KBM-7 (cell line): ENCODE measurements at places on chromosomes 4 and X.

GRCh38 chr4:32251126-32251525 lies 1531.0 kb downstream of the PCDH7 start:
- DNase-seq: no peak

- DNase-seq: no peak
Measured at GRCh38 chr4:16818005-16818404, 80.4 kb downstream of the LDB2 start.

GRCh38 chr4:154137320-154137905 lies 348.5 kb upstream of the SFRP2 start:
- DNase-seq: no peak

- DNase-seq: no peak
Measured at GRCh38 chrX:19824603-19825002, 62.8 kb downstream of the SH3KBP1 start.

DNA sequence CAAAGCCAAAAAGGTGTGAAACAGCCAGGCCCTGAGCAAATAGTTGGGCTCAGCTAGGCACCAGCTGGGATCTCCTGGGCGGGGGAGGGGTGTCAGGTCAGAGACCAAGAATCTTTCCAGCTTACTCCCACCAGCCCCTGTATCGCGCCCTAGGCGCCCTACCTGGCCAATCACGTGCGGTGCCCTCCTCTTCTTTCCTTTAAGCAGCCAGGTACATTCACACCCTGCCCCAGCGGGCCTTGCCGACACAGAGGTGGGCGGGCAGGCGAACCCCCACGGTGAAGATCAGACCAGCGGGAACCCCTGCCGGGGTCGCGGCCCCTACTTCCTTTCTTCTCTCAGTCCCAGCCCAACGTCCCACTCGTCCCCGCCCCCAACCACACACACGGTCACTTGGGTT lies 9.1 kb downstream of the ARHGAP36 start:
- no peak for DNase-seq

DNA sequence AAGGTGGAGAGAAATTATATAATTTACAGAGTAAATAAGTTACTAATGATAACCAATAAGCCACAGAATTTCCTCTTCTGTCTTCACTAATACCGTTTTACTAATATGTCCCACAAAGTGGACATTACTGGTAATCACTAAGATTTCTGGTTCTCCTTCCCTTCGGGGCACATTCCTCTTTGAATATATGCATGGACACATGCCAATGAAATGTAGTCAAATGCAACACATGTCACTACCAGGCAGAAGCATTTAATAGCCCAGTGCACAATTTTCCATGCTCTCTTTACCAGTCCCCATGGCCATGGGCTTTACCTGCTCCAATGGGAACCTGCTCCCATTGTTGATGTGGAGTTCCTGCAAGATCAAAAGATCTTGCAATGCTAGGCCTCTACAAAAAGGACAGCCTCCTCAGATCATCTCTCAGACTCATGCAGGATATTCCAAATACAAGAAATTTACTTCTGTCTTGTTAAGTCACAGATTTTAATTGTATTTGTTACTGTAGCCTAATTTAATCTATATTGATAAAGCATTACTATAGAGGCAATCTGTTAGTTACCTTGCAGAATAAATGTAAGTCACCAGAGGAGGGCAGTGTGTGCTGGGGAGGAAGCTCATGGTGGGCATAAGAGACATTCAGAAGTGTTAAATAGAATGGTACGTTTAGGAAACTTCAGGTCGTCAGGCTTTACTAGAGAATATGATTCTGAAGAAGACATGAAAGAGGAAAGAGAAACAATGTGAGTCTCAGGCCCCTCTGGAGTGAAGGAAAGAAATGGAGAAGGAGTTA lies 37.1 kb upstream of the INPP4B start:
- DNase-seq: peak; percentile 27

DNA sequence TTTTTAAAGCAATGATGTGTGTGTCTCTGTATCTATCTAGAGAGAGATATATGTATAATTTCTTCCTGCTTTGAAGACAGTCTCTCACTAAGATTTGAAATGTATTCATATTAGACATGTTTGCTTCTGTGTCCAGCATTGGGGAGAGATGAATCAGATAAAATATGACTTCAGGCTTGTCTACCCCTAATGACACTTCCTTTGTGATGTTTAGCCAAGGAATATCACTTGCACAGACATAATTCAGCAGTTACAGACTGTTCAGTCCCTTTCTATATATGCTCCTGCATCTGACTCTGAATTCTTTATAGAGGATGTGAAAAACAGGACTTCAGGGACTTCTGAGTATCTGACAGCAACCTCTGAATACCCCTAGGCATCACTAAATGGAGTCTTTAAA lies 158.4 kb downstream of the DCLK2 start:
- DNase-seq: no peak

DNA sequence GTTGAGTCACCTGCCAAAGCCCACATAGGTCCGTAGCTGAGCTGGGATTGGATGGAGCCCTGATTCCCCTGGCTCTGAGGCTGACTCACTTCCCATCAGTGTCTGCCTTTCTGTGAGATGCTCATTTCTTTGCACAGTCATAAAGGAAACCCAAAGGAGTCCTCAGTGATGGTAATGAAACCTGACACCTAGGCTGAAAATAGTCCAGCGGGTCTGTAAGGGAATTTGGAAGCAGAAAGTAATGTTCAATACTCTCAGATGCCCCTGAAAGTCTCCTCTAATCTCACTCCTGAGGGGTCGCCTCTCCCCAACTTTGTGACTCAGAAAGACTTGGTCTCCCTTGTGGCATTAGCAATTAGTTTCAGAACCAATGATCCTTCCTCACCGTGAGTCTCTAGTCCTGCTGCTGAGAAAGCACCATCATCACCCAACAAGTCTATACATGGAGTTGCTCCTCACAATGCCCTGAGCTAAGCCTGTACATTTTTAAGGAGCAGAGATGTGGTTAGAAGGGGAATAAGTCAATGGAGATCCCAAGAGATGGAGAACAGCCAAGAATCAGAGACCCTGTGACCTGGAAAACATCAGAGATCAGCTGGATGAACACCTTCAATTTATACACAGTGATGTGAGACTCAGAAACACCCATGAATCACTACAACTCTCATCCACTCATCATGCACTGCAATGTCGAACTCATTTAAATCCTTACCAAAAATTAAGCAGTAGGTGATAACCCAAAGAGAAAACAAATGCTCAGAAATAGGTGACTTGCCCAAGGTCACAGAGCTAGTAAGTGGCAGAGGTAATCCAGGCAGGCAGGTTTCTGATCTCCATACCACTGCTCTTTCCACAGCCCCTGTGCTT lies 219.0 kb upstream of the CPEB2 start:
- DNase-seq: no peak

DNA sequence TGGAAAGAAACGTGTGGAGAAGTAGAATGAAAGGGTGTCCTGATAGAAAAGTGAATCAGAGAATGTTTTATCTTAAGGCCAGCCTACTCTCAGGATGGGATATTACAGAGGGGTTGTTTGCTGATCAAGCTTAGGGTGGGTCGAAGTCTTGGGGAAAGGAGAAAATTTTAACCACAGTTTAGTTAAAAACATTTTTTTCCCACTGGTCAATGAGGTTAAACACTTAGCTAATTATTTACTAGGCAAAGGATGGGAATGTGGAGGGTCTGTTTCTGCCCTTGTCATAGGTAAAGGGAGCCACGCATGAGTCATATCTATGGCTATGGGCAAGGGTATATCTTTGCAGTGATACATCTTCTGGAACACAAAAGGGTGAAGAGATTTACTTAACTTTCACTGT lies 16.1 kb upstream of the SULT1E1 start:
- no peak for DNase-seq

DNA sequence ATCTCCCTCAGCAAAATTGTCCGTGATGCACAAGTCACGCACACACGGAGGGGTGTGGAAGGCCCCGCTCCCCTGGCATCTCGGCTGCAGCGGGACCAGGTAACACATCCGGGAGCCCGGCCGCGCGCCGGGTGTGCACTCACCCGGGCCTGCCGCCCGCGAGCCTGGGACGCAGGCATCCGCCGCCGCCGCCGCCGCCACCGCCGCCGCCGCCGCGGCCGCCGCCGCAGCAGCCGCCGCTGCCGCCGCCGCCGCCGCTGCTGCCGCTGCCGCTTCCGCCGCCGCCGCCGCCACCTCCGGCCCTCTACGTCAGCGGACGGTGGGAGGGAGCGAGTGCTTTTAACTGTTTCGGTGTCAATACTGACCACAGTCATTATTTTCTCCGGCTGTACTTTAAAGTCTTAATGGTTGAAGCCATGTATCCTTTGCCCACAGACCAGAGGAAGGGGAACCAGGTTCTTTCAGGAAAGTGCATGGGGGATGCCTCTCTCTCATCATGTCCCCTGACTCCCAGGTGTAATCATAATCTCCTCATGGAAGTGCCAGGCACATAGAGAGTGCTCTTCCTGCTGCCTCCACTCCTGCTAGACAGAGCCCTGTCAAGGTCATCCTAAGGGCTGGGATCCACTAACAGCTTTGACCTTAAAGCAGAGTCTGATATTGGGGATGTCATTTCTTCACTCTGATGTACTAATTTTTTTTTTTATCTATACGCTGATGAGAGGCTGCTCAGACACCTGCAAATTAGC lies 38.0 kb downstream of the MAGEE2 start:
- peak; percentile 54 for DNase-seq

DNA sequence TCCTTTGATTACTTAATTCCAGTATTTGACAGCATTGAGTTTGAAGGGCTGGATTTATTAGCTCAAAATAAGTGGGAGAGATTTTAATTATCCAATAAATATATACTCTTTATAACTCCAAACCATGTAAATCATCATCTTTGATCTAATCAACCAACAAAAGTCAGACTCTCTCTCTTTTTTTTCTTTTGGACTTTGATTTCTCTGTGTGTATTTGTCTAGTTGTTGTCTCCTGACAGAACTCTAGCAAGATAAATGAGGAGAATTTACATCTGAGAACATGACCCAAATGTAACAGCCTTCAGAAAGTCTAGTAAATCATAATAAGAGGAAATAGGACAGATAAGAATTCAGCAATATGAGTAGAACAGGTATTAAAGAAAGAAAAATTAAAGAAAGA lies 567.1 kb downstream of the PPARGC1A start:
- DNase-seq: no peak

GRCh38 chrX:13697455-13697854 lies 8.5 kb downstream of the RAB9A start:
- peak; percentile 48 for DNase-seq

GRCh38 chr4:156193800-156194199 lies 240.1 kb upstream of the CTSO start:
- peak; percentile 20 for DNase-seq

DNA sequence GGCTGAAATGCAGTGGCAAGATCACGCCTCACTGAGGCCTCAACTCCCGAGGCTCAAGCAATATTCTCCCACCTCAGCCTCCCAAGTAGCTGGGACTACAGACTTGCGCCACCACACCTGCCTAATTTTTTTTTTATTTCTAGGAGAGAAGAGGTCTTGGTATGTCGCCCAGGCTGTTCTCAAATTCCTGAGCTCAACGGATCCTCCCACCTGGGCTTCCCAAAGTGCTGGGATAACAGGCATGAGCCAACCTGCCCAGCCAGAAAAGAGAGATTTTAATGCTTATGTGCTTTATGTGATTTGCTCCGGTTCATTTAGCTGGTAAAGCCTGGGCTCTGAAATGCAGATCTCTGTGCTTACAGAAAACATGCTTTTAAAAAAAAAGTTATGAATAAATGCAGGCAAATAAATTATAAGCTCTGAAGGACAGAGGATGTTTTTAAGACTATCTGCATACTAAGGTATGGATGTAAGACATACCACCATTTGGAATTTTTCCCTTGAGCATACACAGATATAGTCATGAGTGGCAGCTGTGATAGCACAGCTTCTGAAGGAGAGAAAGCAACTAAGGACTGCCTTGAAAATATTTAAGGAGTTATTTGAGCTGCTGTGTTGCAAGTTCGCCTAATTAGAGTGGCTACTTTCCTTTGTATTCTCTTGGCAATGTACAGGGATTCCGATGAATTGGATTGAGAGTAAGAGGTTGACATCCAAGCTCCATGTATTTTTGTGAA lies 13.8 kb downstream of the GUCY1B1 start:
- no peak for DNase-seq

DNA sequence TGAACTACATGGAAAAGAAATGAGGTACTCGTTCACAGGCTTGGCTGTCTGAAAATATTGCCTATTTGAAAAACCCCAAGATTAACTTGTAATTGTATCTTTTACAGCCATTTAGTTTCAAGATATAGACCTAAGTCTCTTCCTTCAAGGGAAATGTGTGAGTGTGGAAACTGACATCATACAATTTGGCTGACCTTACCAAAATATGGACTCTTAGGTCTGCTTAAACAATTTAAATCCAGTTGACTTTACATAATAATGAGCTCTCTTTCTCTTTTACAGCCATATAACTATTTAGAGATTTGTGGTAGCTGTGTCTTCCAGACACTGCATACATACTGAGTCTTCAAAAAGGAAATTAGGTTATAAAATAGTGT lies 186.9 kb downstream of the NR3C2 start:
- no peak for DNase-seq

- DNase-seq: no peak
Measured at GRCh38 chrX:21738210-21738949, 19.5 kb downstream of the SMPX start.

GRCh38 chrX:57417827-57418226 lies 131.3 kb downstream of the FAAH2 start:
- peak; percentile 38 for DNase-seq

DNA sequence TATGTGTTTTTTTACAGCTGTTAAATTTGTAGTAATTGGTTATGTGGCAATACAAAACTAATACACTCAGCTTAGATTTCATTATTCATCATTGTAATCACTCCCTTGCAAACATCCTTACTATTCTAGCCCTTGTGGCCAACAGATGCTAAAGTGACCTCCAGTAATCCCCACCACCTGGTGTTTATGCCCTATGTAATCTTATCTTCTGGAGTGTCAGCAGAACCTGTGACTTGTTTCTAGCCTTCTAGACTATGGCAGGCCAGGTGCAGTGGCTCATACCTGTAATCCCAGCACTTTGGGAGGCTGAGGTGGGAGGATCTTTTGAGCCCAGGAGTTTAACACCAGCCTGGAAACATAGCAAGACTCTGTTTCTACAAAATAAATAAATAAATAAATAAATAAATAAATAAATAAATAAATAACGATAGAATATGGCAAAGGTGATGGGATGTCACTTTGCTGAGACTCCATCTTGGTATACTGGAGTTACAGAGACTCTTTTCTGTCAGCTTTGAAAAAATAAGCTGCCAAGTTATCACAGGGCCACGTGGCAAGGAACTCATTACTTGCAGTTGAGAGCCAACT lies 12.3 kb upstream of the TSR2 start:
- no peak for DNase-seq

GRCh38 chrX:20653070-20653469 lies 386.4 kb upstream of the RPS6KA3 start:
- DNase-seq: no peak
